Bladder microvascular endothelial cell (primary cell): ENCODE measurements at places on chromosomes 7 and 10. TPM values are rescaled to one million over a fixed set of nuclear protein-coding genes. Genes with fewer than 3 reads are reported as not detected.

STEAP1 gene
- total RNA-seq, result 7.4 and 9.6 TPM in 2 replicates

HOXA2 gene
- 0.44 and 0.49 TPM in 2 replicates for total RNA-seq

ACHE gene
- 0.16 and 11.3 TPM in 2 replicates for total RNA-seq

NPTX2 gene
- 0.69 and 0.97 TPM in 2 replicates for total RNA-seq

OR13A1 gene
- total RNA-seq, result not detected in 2 replicates

GARIN1A gene
- 0.16 and 0.25 TPM in 2 replicates for total RNA-seq

PHKG1 gene
- total RNA-seq, result 0.65 and 1.3 TPM in 2 replicates

DKK1 gene
- 10.2 and 21.4 TPM in 2 replicates for total RNA-seq

TUBAL3 gene
- under 0.01 and 0.25 TPM in 2 replicates for total RNA-seq

PDZD7 gene
- total RNA-seq, result 0.16 and 0.44 TPM in 2 replicates

COPS6 gene
- 87.1 and 87.8 TPM in 2 replicates for total RNA-seq

ZNF735 gene
- total RNA-seq, result not detected in 2 replicates

AGMO gene
- 1.9 TPM in 2 replicates for total RNA-seq

HYAL4 gene
- 1.2 TPM in 1 of 2 replicates, not detected in the other for total RNA-seq

SFTPD gene
- total RNA-seq, result not detected in 2 replicates

MKI67 gene
- 16.8 and 23.2 TPM in 2 replicates for total RNA-seq

EIF4H gene
- total RNA-seq, result 363 and 515 TPM in 2 replicates

APBB1IP gene
- 0.06 TPM in 1 of 2 replicates, not detected in the other for total RNA-seq

GPR141 gene
- 0.88 TPM in 1 of 2 replicates, not detected in the other for total RNA-seq

PLPP4 gene
- 0.16 and 0.38 TPM in 2 replicates for total RNA-seq

LRIT1 gene
- not detected in 2 replicates for total RNA-seq

INPP5A gene
- total RNA-seq, result 23.9 and 29.8 TPM in 2 replicates

CTTNBP2 gene
- total RNA-seq, result not detected in 2 replicates

CDHR1 gene
- total RNA-seq, result under 0.01 and 0.13 TPM in 2 replicates

CLDN3 gene
- total RNA-seq, result 0.32 and 2.6 TPM in 2 replicates

PRSS2 gene
- not detected in 2 replicates for total RNA-seq

TSPAN12 gene
- total RNA-seq, result 18.8 and 61.3 TPM in 2 replicates

ACTL6B gene
- total RNA-seq, result not detected in 2 replicates

FEZF1 gene
- total RNA-seq, result not detected in 2 replicates

SPAM1 gene
- total RNA-seq, result not detected in 2 replicates

MRC1 gene
- total RNA-seq, result 2.1 and 281 TPM in 2 replicates

SPDYE16 gene
- total RNA-seq, result under 0.01 and 0.13 TPM in 2 replicates

CYP2C19 gene
- 0.06 TPM in 1 of 2 replicates, not detected in the other for total RNA-seq

FGL2 gene
- 0.16 and 0.38 TPM in 2 replicates for total RNA-seq

CUBN gene
- 1.3 and 14.9 TPM in 2 replicates for total RNA-seq

GPR26 gene
- total RNA-seq, result not detected in 2 replicates

SUN1 gene
- 102 and 397 TPM in 2 replicates for total RNA-seq

TAS2R5 gene
- 0.16 and 2.8 TPM in 2 replicates for total RNA-seq

GIMAP8 gene
- 74.8 and 102 TPM in 2 replicates for total RNA-seq

SPDYE2 gene
- not detected in 2 replicates for total RNA-seq

CDK14 gene
- total RNA-seq, result 4.2 and 4.3 TPM in 2 replicates

GNG11 gene
- total RNA-seq, result 235 and 256 TPM in 2 replicates

CALHM2 gene
- 13.6 and 15.5 TPM in 2 replicates for total RNA-seq

DDC gene
- total RNA-seq, result not detected in 2 replicates

C10orf67 gene
- total RNA-seq, result not detected in 2 replicates

SHTN1 gene
- total RNA-seq, result 0.65 and 4.7 TPM in 2 replicates

RNF133 gene
- total RNA-seq, result 0.32 and 3.4 TPM in 2 replicates

C10orf53 gene
- not detected in 2 replicates for total RNA-seq
